ENCODE measurements at places on chromosomes 16 and 17.

GRCh38 chr17:41801374-41802271 is 10.1 kb downstream of the P3H4 start:
- DNase-seq = peak; percentile 82

DNA sequence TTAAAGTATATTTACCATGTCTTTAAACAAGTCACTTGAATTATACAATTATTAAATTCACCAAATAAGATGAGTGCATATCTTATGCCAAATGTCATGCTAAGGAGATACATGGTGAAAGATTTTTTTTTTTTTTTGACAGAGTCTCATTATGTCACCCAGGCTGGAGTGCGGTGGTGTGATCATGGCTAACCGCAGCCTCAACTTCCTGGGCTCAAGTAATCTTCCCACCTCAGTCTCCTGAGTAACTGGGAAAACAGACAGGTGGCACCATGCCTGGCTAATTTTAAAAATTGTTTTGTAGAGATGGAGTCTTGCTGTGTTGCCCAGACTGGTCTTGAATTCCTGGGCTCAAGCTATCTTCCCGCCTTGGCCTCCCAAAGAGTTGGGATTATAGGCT is 149.0 kb upstream of the GOT2 start:
- DNase-seq = no peak

GRCh38 chr17:3960764-3961163 is 3.5 kb downstream of the ATP2A3 start:
- DNase-seq = no peak

GRCh38 chr16:74029115-74029792 is 267.4 kb upstream of the PSMD7 start:
- DNase-seq = no peak

- no peak for DNase-seq
Observed at GRCh38 chr16:47885489-47885888, 270.3 kb downstream of the ABCC12 start.

- DNase-seq = no peak
Observed at GRCh38 chr16:58649707-58650106, 20.1 kb upstream of the CNOT1 start.

- DNase-seq = no peak
Observed at GRCh38 chr16:89045181-89045815, 48.4 kb upstream of the ACSF3 start.

DNA sequence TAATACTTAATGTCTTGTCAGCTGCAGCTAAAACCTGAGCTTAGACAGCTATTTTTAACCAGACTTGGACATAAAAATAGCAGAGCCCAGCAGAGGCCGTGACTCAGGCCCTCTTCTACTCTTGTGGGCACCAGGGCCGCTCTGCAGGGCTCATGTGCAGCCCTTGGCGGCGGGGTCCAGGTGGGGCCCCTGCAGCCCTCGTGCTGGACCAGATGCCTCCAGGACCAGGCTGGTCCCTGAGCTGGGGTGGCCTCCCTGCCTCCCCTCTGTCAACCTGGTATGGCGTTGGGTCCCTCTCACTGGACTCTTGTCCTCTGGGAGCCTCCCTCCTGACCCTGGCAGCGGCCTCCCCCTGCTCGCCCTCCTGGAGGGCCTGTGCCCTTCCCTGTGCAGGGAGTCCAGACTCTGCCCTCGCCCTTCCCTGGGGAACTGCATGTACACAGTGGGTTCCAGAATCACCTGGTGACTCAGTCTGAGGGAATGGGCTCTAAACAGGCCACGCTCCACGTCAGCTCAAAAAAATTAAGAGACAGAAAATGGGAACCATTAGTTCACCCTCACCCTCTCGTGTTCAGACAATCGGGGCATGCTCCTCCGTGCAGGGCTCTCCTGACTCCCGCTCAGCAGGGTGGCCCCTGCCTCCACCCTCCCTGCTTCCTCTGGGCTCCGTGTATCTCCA is 9.7 kb downstream of the CDK5R1 start:
- DNase-seq = no peak

GRCh38 chr17:34892461-34893249 is 68.6 kb downstream of the CCT6B start:
- DNase-seq = no peak

GRCh38 chr16:77172951-77173350 is 18.0 kb upstream of the MON1B start:
- no peak for DNase-seq

DNA sequence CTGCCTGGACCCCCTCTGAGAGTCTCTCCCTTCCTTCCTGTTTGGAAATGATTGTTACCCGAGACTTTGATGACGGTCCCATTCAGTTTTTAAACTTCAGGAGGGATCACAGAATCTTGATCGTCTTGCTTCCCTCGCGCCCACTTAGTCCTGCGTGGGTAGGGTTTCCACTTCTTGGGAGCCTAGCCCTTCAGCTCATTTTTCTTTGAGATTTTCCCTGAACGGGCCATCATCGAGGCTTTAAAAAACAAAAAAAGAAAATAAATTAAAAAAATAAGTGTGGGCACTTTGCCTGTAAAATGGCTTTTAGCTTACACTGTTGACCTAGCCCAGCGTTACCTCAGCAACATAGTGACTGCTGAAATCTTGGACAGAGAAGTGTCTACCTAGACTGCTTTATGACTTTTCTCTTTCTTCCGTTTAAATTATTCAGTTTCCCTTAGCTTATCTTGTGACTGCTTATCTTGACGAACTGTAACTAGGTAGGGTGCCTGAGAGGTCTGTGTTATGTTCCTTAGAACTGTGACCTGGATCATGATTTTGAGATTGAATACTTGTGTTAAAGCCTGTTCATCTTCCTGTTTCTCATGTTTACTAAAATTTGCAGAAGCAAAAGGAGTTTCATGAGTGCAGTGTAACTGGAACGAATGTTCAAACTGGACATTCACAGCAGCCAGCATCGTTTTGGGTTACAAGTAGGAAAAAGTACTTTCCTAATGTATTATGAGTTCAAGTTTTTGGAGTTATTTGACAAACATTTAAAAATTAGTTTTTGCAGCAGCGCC is 874 bp downstream of the WWP2 start:
- DNase-seq = no peak

DNA sequence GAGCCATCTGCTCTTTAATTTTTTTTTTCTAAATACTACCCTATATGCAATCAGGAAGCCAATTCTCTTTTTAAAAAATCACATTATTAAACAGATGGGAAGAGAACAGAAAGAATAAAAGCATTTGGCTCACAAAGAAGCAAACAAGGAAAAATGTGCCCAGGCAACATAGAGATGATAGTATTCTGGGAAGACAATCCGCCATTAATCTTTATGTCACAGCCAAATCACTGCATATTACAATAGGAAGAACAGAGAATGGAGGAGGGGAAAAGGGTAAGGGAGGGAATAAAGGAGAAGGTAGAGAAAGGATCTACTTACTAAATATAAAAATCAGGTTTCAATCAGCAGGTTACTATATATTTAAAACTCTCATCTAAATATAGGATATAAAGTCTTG is 34.3 kb downstream of the STAT5B start:
- DNase-seq = no peak

DNA sequence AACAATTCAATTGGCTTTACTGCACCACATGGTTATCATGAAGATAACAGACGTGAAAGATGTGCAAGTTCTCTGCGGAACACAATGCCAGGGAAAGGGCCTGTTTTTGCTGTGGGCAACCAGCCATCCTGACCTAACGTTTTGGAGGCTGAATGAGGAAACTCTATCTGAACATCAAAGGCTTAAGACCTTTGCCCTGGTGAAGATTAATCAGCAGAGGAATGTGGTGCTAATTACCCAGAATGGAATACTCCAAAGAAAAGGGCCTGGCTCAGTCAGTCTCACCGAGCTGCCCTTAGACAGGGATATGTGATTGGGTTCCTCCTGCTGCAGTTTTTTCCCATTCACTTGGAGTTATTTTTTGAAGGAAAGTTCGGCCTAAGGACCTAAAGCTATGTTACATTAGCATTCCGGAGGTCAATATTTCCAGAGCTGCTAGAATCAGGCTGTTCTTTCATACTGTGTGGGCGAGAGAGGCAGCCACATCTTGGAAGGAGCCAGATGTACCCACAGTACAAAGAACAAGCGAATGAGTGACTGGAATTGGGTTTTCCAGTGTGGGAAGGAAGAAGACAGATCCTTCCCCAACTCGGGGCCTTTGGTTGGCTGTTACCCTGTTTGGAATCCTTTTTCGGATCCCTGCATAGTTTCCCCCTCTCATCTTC is 15.5 kb downstream of the ASIC2 start:
- no peak for DNase-seq

GRCh38 chr17:61426482-61427304 is 25.5 kb upstream of the TBX4 start:
- no peak for DNase-seq

DNA sequence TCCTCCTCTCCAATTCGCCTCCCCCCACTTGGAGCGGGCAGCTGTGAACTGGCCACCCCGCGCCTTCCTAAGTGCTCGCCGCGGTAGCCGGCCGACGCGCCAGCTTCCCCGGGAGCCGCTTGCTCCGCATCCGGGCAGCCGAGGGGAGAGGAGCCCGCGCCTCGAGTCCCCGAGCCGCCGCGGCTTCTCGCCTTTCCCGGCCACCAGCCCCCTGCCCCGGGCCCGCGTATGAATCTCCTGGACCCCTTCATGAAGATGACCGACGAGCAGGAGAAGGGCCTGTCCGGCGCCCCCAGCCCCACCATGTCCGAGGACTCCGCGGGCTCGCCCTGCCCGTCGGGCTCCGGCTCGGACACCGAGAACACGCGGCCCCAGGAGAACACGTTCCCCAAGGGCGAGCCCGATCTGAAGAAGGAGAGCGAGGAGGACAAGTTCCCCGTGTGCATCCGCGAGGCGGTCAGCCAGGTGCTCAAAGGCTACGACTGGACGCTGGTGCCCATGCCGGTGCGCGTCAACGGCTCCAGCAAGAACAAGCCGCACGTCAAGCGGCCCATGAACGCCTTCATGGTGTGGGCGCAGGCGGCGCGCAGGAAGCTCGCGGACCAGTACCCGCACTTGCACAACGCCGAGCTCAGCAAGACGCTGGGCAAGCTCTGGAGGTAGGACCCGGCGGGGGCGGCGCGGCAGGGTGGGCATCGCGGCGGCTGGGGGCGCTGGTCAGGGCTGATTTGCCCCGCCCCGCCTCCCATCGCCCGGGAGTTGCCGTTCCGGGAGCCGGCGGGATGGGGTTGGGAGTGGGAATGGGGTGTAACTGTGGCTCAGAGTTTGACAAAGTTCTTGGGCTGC is 567 bp downstream of the SOX9 start:
- DNase-seq = no peak

- no peak for DNase-seq
Observed at GRCh38 chr17:46078675-46079074, 79.6 kb downstream of the STH start.

DNA sequence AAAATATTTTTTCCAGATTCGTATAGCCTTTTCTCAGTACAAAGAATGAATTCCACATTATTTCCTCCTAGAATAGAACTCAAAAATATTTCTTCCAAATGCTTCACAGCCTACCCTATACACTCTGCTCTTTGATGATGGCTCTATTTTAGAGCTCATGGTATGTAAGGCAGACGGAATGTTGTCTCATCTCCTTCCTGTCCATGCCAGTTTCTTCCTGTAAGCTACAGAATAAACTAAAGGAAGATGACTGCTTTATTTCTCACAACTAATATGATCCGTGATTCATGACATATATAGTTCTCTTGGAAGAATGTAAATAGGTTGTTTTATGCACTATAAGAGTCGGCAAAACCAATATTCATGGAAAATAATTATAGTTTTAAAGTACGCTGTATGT is 723.1 kb downstream of the CDH11 start:
- DNase-seq = no peak

GRCh38 chr16:55930036-55930435 is 54.9 kb upstream of the CES5A start:
- no peak for DNase-seq

GRCh38 chr16:22077700-22078313 is 14.5 kb upstream of the VWA3A start:
- DNase-seq = peak; percentile 37

- peak; percentile 58 for DNase-seq
Observed at GRCh38 chr16:54921206-54921824, 9.3 kb upstream of the IRX5 start.

- DNase-seq = no peak
Observed at GRCh38 chr17:59533694-59534093, 31.7 kb upstream of the DHX40 start.

- DNase-seq = no peak
Observed at GRCh38 chr16:69761983-69762813, at the start of gene WWP2. TSS of gene WWP2 (plus strand) at chr16:69762332. CDS start at chr16:69787011, 24,679 bp downstream.

GRCh38 chr16:87918866-87919680 is 17.3 kb downstream of the CA5A start:
- no peak for DNase-seq

DNA sequence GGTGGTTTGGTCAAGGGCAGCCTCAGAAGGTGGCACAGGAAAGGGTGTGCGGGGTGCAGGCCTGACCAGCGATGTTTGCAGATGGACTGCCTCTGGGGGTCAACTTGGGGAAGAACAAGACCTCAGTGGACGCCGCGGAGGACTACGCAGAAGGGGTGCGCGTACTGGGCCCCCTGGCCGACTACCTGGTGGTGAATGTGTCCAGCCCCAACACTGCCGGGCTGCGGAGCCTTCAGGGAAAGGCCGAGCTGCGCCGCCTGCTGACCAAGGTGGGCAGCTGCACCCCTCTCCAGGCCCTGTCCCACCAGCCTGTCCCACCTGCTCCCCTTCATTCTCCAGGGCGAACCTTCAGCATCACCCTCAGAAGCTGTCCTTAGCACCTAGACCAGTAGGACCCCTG is 12.5 kb downstream of the DHODH start:
- no peak for DNase-seq

- no peak for DNase-seq
Observed at GRCh38 chr17:81212365-81212764, 10.4 kb downstream of the CEP131 start.

DNA sequence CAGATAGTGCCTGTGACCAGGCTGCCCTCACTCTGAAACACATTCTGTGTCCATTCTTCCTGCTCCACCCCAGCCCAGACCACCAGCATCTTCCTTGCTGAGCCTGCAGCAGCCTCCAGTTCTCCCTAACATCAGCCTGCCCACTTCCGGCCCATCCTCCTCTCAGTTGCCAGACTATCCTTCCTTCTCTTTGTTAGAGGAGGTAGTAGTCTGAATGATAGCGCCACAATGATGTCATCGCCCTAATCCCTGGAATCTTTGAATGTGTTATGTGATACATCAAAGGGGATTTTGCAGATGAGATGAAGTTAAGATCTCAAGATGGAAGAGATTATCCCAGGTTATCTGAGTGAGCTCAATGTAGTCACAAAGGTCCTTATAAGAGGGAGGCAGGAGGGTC is 3.2 kb upstream of the ZDHHC1 start:
- DNase-seq = no peak

GRCh38 chr17:15456972-15457722 is 10.3 kb downstream of the CDRT4 start:
- peak; percentile 43 for DNase-seq

DNA sequence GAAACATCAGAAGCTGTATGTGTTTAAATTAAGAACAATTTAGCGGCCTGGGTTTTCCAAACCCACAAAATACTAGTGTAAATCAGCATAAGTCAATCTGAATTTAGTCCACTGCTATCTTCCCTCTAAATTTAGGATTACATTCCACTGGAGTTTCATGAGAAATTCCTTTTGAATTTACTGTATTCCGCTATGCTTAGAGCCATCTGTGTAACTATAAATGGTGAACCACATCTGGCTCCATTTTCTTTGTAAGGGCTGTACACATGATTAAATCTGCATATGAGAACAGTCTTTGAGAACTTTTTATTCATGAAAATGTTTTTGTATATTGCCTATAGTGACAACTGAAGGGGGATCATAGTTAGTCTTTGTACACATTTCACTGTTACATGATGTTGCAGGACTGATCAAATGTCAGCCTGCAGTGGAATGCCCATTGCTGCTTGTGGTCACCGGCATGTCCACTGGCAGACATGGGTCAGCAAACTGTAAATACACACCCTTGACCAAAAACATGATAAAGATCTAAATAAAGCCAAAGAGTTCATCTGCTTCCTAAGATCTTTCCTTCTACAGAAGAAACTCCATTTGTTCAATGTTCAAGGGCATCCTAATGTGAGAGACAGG is 36.8 kb downstream of the RPGRIP1L start:
- DNase-seq = no peak

All from NCI-H2029 treated with DMSO at 0.1 percent for 48 hours (cell line).